ENCODE measurements at places on chromosomes 7 and 10. TPM values are rescaled to one million over a fixed set of nuclear protein-coding genes. Genes with fewer than 3 reads are reported as not detected.

PTPN12 gene
- 40.6 TPM for total RNA-seq

DNA sequence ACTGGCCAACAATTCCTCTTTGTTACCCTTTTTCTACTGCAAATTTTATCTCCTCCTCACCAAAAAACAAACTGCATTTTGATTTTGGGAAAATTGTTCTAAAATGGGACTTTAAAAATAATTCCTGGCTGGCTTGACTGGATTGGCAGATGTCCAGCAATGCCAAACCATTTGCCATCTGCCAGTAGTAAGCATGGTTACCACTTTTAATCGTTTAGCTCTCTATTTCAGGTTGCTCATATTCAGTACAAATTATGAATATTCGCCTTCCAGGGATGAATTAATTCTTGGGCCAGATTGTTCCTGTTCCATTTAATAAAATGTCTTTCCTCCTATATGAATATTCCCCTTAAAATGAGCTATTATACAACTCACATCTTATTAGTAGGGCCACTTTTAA is 35.7 kb downstream of the SMNDC1 start:
- no peak for DNase-seq

RELN gene
- 1.5 TPM for total RNA-seq

SPDYE5 gene
- total RNA-seq: not detected

DNA sequence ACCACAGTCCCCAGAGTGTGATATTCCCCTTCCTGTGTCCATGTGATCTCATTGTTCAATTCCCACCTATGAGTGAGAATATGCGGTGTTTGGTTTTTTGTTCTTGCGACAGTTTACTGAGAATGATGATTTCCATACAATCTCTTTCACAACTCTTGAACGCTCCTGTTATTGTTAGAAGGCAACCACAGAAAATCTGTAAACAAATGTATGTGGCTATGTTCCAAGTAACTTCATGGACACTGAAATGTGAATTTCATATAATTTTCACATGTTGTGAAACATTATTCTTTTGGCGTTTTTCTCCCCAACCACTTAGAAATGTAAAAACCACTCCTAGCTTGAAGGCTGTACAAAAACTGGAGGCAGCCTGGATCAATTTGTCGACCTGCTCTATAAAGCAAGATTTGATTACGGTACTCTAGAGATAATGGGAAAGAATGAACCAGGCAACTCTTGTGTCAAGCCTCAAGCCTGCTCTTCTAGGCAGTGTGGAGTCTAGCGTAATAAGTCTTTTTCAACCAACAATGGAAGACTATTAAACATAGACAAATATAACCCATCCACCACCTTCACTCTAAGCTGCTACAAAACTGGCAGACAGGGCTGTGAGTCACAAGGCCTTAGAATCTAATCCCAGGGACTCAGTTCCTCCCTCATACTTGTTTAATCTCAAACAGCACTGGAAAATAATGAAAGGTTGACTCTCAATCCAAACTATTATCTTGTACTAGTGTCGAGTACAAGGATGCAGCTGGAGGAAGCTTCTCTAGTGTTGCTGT is 22.7 kb downstream of the ARL3 start:
- DNase-seq: no peak

DNA sequence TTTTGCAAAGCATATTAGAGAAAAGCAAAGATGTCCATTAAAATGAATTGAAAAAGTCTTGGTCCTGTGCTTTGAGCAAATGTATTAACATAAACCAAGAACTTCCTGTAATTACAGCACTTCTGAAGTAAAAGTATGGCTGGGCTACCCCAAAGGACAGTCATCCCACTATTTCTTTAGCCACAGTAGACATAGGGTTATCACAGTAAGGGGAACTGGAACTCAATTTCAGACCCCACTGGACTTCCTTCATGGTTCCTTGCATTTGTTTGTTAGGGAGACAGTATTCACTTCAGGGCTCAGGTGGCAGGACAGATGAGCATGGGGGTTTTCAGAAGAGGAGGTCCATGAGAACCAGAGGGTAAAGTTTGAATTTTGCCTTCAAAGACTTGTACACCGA is 203.1 kb upstream of the PDE1C start:
- no peak for DNase-seq

- DNase-seq: no peak
Measured at GRCh38 chr10:4107285-4107851, 322.4 kb upstream of the KLF6 start.

Data from left colon (tissue), 2 donors.